ENCODE measurements at places on chromosomes 11 and 22. TPM values are rescaled to one million over a fixed set of nuclear protein-coding genes. Genes with fewer than 3 reads are reported as not detected.

FJX1 gene
- total RNA-seq: 97.0 TPM

GSC2 gene
- total RNA-seq: not detected

E2F8 gene
- 2.0 TPM for total RNA-seq

STX5 gene
- 52.6 TPM for total RNA-seq

SUSD2 gene
- total RNA-seq: 8.6 TPM

LDHAL6A gene
- not detected for total RNA-seq

EXPH5 gene
- 1.1 TPM for total RNA-seq

PYGM gene
- 0.33 TPM for total RNA-seq

DEFB131B gene
- total RNA-seq: not detected

TRIM49 gene
- not detected for total RNA-seq

ANGPTL5 gene
- total RNA-seq: not detected

TCIRG1 gene
- total RNA-seq: 141 TPM

EFCAB6 gene
- 3.6 TPM for total RNA-seq

RIBC2 gene
- 3.0 TPM for total RNA-seq

FGF3 gene
- total RNA-seq: not detected

ACAT1 gene
- 114 TPM for total RNA-seq

OR5P2 gene
- not detected for total RNA-seq

OR52R1 gene
- not detected for total RNA-seq

NCAPD3 gene
- 11.6 TPM for total RNA-seq

RIN1 gene
- total RNA-seq: 32.5 TPM

MPZL3 gene
- 1.8 TPM for total RNA-seq

CALCB gene
- 0.12 TPM for total RNA-seq

PVALB gene
- not detected for total RNA-seq

SCUBE2 gene
- 3.4 TPM for total RNA-seq

SPINDOC gene
- total RNA-seq: 15.4 TPM

SLN gene
- total RNA-seq: not detected

MMP3 gene
- total RNA-seq: 54.4 TPM

ART1 gene
- not detected for total RNA-seq

ACRV1 gene
- not detected for total RNA-seq

SLC22A6 gene
- not detected for total RNA-seq

LMNTD2 gene
- total RNA-seq: 0.11 TPM

KRTAP5-1 gene
- total RNA-seq: not detected

ROBO4 gene
- total RNA-seq: 3.0 TPM

SCGB1A1 gene
- total RNA-seq: not detected

OR5B21 gene
- not detected for total RNA-seq

SLC5A1 gene
- not detected for total RNA-seq

SAA4 gene
- not detected for total RNA-seq

MAPK8IP2 gene
- total RNA-seq: 0.37 TPM

SAA1 gene
- 0.33 TPM for total RNA-seq

RFPL1 gene
- total RNA-seq: not detected

ALDH3B1 gene
- 16.7 TPM for total RNA-seq

PACS1 gene
- 25.8 TPM for total RNA-seq

NTM gene
- total RNA-seq: 82.5 TPM

DDX25 gene
- 0.11 TPM for total RNA-seq

P2RY2 gene
- total RNA-seq: under 0.01 TPM
